Endothelial cell (in vitro differentiated cells): ENCODE measurements at places on chromosomes 7 and 10. TPM values are rescaled to one million over a fixed set of nuclear protein-coding genes. Genes with fewer than 3 reads are reported as not detected.

NCOA4 gene
- 191 TPM for total RNA-seq

GRCh38 chr10:10533437-10533836 is 484.2 kb upstream of the CELF2 start:
- no peak for DNase-seq

SPDYE18 gene
- total RNA-seq = not detected

GRCh38 chr10:72930276-72930675 is 24.3 kb downstream of the PLA2G12B start:
- DNase-seq = no peak

DNA sequence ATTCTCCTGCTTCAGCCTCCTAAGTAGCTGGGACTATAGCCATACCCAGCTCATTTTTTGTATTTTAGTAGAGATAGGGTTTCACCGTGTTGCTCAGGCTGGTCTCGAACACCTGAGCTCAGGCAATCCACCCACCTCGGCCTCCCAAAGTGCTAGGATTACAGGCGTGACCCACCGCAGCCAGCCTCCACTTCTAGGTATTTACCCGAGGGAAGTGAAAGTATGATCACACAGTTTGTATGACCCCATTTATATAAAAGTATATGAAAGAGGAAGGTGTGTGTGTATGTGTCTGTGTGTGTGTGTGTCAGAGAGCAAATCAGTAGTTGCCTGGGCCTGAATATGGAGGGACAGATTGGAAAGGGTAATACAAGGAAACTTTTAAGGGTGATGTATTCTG is 2.0 kb upstream of the PURB start:
- DNase-seq = no peak
